Stromal cell of bone marrow (primary cell): ENCODE measurements at places on chromosomes 13 and 19.

- no peak for DNase-seq
Observed at GRCh38 chr13:47639738-47640447, 361.2 kb downstream of the SUCLA2 start.

GRCh38 chr19:615619-616018 lies 17.7 kb downstream of the POLRMT start:
- no peak for DNase-seq

- no peak for DNase-seq
Observed at GRCh38 chr13:109043636-109044035, 414.2 kb downstream of the MYO16 start.

- no peak for DNase-seq
Observed at GRCh38 chr19:19059837-19060611, 3.8 kb upstream of the SLC25A42 start.
